GM23248 (cell line): ENCODE measurements at places on chromosomes 12 and 14.
A peak's percentile ranks its signal among the peaks of the same experiment; 100 is the strongest.

DNA sequence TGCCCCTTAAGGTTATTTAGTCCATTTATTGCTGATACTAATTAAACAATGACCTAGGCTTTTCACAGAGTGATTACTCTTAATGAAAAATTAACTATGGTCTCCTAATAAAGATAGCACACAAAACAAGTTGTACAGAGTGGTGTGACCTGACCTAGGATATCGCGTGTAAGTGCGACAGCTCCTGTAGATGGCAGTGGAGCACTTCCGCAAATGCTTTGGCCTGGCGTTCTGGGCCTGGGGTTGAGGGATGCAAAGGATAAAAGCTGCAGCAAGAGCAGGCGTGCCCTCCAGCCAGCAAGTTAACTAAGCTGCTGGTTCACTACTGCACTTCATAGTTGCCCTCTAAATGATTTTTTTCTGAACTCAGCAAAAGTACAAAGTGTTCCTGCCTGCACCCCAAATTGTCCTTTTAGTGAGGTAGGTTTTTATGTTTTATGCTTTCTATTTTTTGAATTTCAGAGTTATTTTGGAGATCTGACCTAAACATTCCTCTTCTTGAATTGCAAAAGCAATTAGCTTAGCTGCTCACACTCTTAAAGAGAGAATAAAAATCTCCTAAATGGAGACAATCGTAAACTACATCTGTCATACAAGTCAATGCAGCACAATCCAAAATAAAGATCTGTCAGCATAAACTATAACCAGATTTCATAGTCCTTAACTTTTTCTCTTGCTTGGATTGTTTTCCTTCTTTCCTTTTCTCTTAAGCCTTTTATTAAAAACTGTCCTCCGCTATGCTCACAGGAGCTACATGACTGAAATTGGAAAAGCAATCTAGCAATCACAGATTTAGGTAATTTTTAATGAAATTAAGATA is 379.6 kb downstream of the LRIG3 start:
- peak; percentile 89 for DNase-seq

- DNase-seq = peak; percentile 98
Measured at GRCh38 chr12:12891080-12891880, at the start of gene GPRC5A. Gene GPRC5A (plus strand): TSS chr12:12891562. CDS start chr12:12908250, 16,688 bp downstream.

GRCh38 chr14:55756557-55756956 is 176.6 kb downstream of the KTN1 start:
- DNase-seq = no peak

GRCh38 chr14:26863736-26864135 is 265.9 kb upstream of the NOVA1 start:
- DNase-seq = peak; percentile 72

GRCh38 chr12:94717108-94717507 is 66.8 kb upstream of the TMCC3 start:
- no peak for DNase-seq

- DNase-seq = no peak
Measured at GRCh38 chr12:89101440-89101839, 250.9 kb downstream of the DUSP6 start.

DNA sequence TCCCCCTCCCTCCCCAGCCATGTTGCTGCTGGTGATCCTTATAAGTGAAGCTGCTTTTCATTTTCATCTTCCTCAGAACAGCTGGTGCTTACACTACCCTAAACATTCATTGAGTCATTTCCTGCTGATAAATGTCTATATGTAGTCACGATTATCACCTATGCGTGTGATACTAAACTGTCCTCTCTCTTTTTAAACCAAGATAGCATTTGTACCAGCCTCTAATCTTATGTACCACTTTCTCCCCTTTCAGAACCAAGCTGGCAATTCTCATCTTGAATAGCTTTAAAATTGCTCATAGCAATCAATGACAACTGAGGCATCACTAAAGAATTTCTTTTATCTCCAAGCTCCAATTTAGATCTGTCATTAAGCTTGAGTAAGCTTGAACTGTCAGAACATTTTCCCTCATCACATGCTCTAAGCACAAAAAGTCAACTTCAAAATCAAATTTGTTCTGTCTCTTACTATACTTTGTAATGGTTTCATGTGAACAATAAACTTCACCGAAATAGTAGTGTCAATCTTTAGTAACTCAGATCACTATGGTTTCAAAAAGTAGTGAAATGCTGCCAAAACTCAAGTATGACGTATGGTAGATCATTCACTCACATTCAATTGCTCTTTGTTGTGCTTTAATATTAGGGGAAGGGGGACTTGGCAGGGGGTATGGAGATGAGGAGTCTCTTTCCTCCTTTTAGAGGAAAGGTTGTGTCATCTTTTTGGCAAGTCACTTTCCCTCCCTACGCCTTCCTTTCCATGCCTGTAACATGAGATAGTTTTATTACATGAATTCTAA is 178.1 kb upstream of the NOVA1 start:
- peak; percentile 71 for DNase-seq

DNA sequence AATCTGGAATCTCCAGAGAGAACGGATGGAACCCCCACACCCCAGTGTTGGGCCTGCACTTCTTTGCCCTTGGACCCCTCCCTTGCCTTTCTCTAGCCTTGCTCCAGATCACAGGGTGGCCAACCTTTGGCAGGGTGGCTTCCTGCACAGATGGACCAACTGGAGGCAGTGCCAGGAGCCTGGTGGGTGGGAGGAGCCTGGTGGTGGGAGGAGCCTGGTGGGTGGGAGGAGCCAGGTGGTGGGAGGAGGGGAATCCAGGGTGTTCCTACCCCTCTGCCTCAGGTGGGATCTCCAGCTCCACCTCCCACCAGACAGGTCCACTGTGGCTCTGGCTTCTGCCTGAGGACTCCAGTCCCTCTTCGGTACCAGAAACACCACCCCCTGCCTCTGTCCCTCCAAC is 15.0 kb upstream of the ORAI1 start:
- no peak for DNase-seq

DNA sequence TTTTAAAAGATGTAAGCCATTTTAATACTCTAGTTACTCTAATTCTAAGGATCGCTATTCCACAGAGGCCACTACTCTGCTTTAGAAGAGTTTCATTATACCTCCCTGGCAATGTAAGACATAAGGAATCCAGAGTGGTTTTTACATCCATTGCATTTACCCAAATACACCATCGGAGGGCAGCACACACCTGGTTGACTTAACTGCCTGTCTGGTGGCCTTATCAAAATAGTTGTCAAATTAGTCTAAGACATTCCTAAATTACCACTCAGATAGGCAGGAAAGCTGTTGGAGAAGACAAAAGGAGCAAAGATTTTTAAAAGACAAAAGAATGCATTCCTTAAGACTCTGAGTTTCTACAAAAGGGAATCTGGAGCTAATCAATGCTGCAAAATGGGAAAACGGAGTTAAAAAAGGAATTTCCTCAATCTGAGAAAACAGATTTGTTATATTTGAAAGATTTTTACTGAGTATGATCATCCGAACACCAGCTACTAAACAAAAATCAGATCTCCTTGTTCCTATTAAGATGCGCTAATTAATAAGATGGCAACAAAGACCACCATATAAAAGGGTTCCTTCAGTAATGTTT is 33.8 kb upstream of the FGD4 start:
- peak; percentile 78 for DNase-seq

DNA sequence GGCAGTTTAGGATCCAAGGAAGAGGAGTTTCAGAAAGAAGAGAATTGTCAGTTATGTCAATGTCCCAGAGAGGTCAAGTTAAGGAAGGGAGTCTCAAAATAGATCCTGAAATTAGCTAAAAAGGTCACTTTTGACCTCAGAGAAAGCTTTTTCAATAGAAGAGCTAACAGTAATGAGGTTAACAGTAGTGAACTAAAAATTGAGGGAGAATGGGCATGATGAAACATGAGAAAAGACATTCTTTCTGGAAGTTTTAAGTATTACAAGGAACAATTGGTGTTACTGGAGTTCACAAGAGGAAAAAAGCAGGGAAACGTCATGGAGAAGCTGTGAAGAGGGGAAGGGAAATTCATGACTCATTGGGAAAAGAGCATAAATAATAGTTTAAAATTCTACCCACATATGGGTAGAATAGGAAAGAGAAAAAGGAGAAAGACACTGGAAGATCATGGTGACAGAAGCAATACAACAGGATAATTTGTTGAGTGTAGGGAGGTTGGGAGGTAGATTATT is 381.2 kb upstream of the FAR2 start:
- peak; percentile 27 for DNase-seq

- DNase-seq = no peak
Measured at GRCh38 chr14:92942136-92942535, 19.2 kb downstream of the CHGA start.

GRCh38 chr12:91871751-91872150 is 273.9 kb downstream of the BTG1 start:
- no peak for DNase-seq

- DNase-seq = peak; percentile 26
Measured at GRCh38 chr14:100048786-100049185, 16.4 kb upstream of the EVL start.

- DNase-seq = no peak
Measured at GRCh38 chr14:101585211-101585610, 23.9 kb downstream of the DIO3 start.
